ENCODE measurements at places on chromosomes 3 and 15. TPM values are rescaled to one million over a fixed set of nuclear protein-coding genes. Genes with fewer than 3 reads are reported as not detected.

The ARNT2 gene
- total RNA-seq = not detected

The RFX7 gene
- 58.9 TPM for total RNA-seq

The CCK gene
- not detected for total RNA-seq

DNA sequence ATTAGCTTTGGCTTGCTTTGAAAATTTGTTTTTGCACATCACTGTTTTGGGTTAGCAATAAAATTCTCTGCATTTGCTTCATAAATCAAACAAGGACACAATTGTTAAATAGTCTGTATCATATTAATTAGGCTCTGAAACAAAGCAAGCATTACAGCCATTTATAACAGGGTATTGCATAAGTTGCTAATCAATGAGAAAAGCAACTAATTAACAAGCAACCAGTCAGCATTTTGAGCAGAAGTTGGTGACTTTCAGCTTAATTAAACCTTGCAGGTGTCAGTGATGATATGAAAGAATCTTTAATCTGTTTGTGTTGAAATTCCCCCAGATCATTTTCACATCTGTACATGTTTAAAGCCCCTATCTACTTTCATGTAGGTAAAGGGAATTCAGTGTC, 495.1 kb downstream of the IL5RA start:
- DNase-seq = no peak

DNA sequence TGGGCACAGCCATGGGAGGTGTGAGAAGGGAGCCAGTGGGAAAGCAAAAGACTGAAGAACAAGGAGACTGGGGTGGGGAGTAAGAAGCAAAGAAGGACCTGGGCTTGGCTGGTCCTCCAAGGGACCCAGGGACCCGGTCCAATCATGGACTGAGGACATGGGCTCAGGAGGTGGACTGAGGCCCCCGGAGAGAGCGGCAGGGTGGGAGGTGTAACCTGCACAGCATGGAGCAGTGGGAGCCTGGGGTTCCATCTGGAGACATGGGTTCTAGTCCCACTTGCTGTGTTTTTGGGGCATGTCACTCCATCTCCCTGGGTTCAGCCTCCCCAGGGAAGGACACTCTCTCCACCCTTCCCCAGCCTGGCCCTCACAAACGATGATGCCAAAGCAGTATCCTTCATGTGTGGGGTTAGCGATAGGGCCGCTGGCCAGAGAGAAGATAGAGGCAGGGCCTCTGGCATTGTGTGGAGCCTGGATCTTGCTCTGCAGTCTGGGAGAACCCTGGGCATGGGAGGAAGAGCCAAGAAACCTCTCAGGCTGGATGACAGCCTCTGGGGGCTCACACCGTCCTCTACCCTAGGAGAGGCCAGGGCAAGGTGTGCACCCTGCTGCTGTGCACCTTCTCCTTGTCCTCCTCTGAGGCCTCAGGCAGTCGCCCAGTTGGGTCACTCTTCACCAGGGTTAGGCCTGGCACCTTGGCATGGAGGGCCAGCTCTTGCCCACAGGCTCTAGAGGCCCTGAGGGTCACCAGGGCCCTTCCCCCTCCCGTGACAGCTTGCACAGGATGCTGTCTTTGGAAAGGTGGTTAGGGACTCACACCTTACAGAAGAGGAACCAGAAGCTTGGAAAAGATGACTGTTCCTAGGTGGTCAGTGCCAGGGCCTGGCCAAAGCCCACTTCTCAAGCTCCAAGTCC, 26.0 kb downstream of the FBXW12 start:
- peak; percentile 34 for DNase-seq

- no peak for DNase-seq
Measured at GRCh38 chr3:101865751-101866509, 16.6 kb downstream of the NFKBIZ start.

Data from activated CD8-positive, alpha-beta memory T cell treated with anti-CD3 and anti-CD28 coated beads, Interleukin-2, amount 10 ng/mL, durations not matched to agents 7 days and 5 days (primary cell).